ENCODE measurements at places on chromosomes 1 and 21. TPM values are rescaled to one million over a fixed set of nuclear protein-coding genes. Genes with fewer than 3 reads are reported as not detected.

GRCh38 chr21:46544003-46544402, 60.9 kb downstream of the S100B start:
- H3K27me3 ChIP-seq: no peaks in the 10 kb centered on the region
- no peak overlapping the region for H3K27ac ChIP-seq
- peaks cover 37% of the 10 kb centered on the region for H3K36me3 ChIP-seq
- no peaks in the 10 kb centered on the region for H3K4me1 ChIP-seq

- H3K27me3 ChIP-seq: no peaks in the 10 kb centered on the region
- no peak overlapping the region for H3K27ac ChIP-seq
- no peaks in the 10 kb centered on the region for H3K36me3 ChIP-seq
- H3K4me3 ChIP-seq: no peak overlapping the region
- DNase-seq: no peak
- H3K4me1 ChIP-seq: peaks cover 25% of the 10 kb centered on the region
Observed at GRCh38 chr1:109295712-109296415, 10.9 kb downstream of the MYBPHL start.

DNA sequence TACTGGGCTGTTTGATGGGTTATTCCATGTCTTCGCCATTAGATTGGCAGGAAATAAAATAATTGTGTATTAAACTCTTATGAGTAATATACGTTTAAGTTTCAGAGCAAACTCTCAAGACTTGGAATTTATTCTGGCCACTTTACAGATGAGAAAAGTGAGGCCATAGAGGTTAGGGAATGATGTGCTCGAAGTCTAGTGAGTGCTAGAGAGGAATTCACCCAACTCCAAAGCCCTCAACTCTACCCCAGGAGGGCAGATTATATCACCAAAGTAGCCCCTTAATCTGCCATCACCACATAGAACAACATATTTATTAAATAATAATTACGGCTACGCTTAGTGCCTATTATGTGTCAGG, 440 bp upstream of the MUL1 start:
- H3K27ac ChIP-seq: peak overlapping the region; percentile 12
- H3K4me1 ChIP-seq: peaks cover 22% of the 10 kb centered on the region
- H3K36me3 ChIP-seq: no peaks in the 10 kb centered on the region
- no peaks in the 10 kb centered on the region for H3K27me3 ChIP-seq

Gene PCP4
- total RNA-seq: 318 TPM

Gene ESRRG
- total RNA-seq: 21.8 TPM

Measured in thyroid gland (tissue), 4 donors.